ENCODE measurements at places on chromosomes 2 and 18. TPM values are rescaled to one million over a fixed set of nuclear protein-coding genes. Genes with fewer than 3 reads are reported as not detected.

DPYSL5 gene
- total RNA-seq: 51.1 TPM

SLC16A14 gene
- 9.1 TPM for total RNA-seq

RIT2 gene
- total RNA-seq: not detected

MYCN gene
- 24.6 TPM for total RNA-seq

TIGD1 gene
- total RNA-seq: 7.2 TPM

ANKRD53 gene
- 0.72 TPM for total RNA-seq

GPC1 gene
- total RNA-seq: 58.0 TPM

SP110 gene
- total RNA-seq: 15.4 TPM

TAF4B gene
- total RNA-seq: 5.1 TPM

COLEC11 gene
- total RNA-seq: 0.33 TPM

L3MBTL4 gene
- 4.6 TPM for total RNA-seq

All from type B pancreatic cell (in vitro differentiated cells).